ENCODE measurements at places on chromosomes 4 and X.

DNA sequence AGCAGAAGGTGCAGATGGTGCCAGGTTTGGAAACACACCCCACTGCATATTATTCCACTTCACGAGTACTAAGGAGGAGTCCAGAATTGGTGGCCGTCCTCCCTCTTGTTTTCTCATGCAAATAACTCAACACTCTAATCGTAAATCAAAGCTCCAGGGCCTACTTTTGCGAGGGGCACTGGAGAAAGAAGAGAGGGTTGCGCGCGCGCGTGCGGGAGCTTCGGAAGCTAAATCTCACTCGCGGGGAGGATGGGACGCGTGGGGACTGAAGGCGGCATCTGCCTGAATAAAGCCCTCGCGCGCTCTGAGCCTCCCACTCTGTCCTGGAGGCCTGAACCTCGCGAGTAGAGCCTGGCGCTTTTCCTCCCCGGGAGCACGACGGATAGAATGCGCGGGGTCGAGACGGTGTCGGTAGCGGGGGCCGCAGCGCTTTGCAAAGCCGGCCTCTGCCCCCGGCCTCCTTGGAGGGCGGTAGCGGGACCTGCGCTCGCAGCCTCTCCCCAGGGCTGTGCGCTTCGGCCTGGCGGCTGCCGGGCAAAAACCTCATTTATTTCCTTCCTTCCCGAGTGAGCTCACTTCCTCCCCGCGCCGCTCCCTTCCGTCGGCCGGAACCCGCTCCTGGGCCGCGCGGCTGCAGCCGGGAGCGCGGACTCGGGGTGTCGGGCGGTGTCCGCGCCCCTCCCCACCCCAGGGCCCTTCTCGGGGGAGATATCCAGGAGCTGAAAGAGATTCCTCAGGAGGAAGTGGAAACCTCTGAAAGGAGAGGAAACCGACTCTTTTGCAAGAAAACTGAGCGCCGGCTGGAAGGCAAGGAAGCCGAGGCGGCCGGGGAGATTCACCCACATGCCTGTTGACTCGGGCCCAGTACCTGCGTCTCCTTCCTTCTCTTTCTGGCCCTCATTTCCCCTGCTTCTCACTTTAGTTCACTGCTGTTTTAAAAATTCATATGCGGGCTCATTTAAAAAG, 20.7 kb downstream of the HAND2 start:
- DNase-seq = peak; percentile 66

GRCh38 chr4:12359420-12359819, 930.7 kb upstream of the HS3ST1 start:
- no peak for DNase-seq

DNA sequence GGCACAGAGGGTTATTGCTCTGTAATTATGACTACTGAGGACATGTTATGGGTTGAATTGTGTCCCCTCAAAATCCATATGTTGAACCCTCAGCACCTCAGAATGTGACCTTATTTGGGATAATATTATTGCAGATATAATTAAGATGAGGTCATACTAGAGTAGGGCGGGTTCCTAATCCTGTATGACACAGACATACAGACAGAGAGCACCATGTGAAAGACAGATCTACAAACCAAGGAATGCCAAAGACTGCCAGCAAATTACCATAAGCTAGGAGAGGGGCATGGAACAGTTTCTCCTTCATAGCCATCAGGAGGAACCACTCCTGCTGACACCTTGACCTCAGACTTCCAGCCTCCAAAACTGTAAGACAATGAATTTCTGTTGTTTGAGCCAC, 115.2 kb upstream of the OTUD4 start:
- DNase-seq = peak; percentile 48

- peak; percentile 39 for DNase-seq
Measured at GRCh38 chr4:70915036-70915815, 13.1 kb downstream of the MOB1B start.

- DNase-seq = peak; percentile 93
Measured at GRCh38 chrX:12978205-12979025, 3.5 kb downstream of the TMSB4X start.

- peak; percentile 33 for DNase-seq
Measured at GRCh38 chrX:21738210-21738949, 19.5 kb downstream of the SMPX start.

GRCh38 chrX:153829799-153830639, at the start of gene PDZD4:
Gene PDZD4, minus strand, starts transcription at chrX:153830544. Its CDS starts 246 bp downstream, at chrX:153830298.
- no peak for DNase-seq

DNA sequence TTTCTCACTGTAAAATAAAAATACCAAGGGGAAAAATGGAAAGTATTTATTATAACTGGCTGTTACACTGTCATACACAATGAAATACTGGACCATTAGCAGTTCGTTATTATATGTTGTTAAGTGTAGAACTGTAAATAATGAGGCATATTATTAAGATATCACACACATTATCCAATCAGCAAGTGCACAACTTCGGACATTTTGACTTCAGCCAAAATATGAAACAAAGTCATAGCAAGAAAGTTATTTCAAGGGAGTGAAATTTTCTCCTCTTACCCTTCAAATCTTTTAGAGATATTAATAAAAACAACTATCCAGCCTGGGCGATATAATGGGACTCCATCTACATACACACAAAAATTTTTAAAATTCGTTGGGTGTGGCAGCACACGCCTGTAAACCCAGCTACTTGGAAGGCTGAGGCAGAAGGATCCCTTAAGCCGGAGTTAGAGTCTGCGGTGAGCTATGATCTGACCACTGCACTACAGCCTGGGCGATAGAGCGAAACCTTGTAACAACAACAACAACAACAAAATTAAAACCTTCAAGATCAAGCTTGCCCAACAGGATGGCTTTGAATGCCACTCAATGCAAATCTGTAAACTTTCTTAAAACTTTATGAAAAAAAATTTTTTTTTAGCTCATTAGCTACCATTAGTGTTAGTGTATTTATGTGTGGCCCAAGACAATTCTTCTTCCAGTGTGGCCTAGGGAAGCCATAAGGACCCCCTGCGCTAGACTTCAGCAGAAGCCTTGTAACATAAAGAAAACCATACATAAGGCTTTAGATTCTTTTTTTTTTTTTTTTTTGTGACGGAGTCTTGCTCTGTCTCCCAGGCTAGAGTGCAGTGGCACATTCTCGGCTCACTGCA, 1.3 kb upstream of the CISD2 start:
- DNase-seq = no peak

DNA sequence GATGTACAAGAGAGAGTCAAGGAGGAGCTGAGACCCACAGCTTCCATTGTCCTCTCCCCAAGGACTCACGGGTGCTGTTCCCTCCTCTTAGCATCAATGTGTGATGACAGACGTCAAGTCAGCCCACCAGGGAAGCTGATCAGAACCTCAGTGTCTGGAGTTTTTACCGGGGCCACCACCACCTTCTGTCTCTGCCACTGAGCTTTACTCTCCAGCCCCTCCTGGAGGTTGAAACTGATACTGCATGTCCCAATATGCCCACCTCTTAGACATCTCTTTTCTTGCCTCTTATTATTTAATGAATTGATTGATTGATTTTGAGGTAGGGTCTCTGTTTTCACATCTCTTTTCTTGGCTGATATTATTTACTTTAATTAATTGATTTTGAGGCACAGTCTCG, 10.3 kb upstream of the AKAP17A start:
- peak; percentile 21 for DNase-seq

DNA sequence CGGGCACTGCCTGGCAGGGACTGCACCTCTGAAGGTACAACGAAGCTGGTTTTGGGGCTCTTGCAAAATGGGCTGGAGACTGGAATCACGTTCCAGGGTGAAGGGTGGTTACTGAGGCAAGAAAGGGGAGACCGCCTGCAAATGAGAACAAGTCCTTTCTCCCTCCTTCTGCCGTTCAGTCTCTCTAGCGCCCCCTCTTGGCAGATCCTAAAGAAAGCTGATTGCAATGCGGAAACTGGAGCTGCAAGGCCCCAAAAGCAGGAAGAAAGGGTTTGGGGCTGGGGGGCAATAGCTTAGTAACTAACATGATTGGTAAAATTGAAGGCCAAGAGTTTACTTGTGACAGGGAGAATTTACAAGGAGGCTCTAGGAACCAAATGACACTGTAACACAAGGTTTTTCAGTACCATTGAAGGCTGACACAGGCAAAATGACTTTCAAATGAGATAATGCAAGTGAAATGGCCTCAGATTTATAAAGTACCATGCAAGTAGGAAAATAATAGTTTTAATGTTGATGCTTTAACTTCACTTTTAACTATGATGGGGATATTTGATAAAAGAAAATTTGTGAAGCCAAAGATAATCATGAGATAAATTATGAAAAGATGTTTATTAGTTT, 222.7 kb upstream of the HAND2 start:
- peak; percentile 16 for DNase-seq

GRCh38 chr4:70640192-70640591, 11.6 kb downstream of the ENAM start:
- no peak for DNase-seq

- DNase-seq = no peak
Measured at GRCh38 chr4:3294401-3295241, 1.8 kb downstream of the RGS12 start.

GRCh38 chr4:11415409-11416070, 13.2 kb downstream of the HS3ST1 start:
- no peak for DNase-seq

GRCh38 chrX:77446908-77447652, at the start of gene FGF16:
Gene FGF16, plus strand, starts transcription at chrX:77447389. Its CDS starts 286 bp downstream, at chrX:77447675.
- DNase-seq = no peak

Measured in fibroblast of skin of right biceps (primary cell).